ENCODE measurements at places on chromosomes 5 and 9.
A peak's percentile ranks its signal among the peaks of the same experiment; 100 is the strongest.

DNA sequence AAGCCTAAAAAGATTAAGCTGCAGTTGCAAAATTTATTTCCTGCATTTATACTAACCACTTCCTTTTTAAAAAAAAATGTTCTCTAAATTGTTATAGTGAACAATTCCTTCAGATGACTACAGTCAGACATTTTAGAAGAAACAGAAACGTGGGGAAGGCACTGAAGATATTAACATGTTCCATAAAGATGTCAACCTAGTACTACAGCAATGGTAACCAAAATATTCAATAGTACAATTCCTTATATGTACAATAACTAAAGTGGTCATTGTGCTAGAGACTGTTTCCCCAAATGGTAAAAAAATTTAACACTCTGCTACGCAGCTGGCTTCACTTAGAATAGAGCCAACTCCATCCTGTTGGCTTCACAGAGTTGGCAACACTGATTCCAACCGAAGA is 97.7 kb downstream of the FNBP1 start:
- DNase-seq, result no peak

DNA sequence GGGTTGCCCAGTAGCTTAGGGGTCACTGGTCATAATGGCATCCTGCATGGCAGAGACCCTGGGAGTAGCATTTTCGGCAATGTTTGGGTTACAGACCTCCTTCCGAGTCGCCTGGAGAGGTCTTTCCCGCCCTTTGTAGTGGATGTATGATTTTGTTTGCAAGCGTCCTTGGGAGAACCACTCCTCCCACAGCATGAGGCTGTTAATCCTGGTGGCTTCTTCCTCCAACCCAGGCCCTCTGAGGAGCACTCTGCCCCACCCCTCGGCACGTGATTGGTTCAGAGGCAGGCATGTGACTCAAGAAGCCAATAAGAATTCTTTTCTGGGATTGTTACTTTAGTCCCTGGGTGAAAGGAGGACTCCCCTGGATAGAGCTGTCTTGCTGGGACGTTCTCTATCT is 30.2 kb upstream of the GRHPR start:
- DNase-seq, result no peak

DNA sequence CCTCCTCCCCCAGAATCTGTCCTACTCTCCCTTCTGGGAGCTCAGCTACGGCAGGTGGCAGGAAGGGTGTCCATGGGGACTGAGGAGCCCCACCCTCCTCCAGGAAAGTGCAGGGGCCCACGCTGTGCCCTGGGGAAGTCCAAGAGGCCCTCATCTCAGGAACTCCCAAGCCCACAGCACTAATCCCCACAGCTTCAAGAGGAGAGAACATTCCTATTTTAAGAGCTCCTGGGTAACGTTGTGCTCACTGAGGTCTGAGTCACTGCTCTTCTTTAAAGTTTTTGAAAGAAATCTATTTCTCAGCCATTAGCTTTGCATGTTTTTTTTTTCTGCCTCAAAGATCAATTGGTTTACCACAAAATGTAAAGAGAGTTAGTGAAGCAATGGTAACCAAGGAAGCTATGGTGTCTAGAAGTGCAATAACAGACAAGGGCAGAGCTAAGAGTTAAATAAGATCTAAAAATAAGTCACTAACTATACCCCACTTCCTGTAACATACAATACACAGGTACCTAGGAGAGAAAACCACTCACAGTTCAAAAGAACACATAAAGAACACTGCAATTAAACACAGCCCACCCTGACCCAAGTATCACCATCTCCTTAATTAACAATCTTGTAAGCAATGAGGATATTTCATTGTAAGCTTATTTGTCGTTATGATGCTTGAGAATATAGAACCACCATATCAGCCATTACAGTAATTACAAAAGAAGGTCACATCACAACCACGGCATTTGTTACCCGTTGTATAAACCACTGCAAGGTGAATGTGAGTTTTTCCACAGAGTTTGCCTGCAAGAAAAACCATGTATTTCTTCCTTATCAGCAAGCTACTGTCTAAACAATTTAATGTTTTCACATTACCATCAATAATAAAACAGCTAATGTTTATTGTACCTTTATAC is 382.3 kb upstream of the SLC30A5 start:
- DNase-seq, result no peak

- DNase-seq, result no peak
Observed at GRCh38 chr5:139814191-139814601, 18.6 kb downstream of the PSD2 start.

- DNase-seq, result no peak
Observed at GRCh38 chr9:95570646-95571045, 53.9 kb upstream of the PTCH1 start.

GRCh38 chr5:170678811-170679210 is 104.7 kb upstream of the GABRP start:
- no peak for DNase-seq

DNA sequence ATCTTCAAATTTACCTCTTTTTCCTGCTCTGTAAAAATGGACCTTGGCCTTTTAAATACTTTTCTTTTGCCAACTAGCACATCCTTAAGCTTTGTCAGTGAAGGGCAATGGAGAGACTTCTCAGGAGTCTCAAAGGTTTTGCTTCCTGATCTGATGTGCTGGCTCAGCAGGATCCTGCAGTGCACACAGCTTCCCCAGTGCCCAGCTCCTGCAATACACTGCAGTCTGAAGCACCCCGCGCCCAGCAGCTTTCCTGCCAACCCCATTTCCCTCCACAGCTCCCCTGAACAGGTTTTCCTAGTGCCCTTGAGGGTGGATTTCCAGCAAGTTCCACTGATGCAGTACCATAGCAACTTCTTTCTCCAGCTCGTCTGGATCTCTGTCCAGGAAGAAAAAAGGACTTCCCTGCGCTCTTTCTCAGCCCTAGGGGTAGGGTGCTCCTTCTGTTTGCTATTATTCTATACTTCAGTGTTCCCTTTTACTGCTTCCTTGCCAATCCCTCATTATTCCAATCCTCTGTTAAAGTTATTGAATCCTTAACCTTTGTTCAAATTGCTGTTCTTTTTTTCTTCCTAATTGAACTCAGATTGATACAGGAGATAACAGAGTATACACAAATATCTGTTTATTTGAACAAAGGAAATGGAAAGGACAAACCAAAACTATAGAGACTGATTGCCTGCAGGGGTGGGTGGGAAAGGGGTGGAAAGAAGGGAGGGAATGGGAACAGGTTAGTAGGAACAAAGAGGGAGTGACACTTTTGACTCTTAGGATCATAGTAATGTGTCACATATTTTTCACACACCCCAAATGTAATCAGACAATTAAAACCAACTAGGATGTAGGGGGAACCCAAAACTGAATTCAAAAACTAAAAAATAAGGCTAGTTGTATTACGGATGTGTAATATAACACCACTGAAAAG is 8.5 kb downstream of the SNAPC3 start:
- peak; percentile 14 for DNase-seq

GRCh38 chr5:92909602-92909962 is 671.4 kb downstream of the NR2F1-AS1 start:
- peak; percentile 6 for DNase-seq

DNA sequence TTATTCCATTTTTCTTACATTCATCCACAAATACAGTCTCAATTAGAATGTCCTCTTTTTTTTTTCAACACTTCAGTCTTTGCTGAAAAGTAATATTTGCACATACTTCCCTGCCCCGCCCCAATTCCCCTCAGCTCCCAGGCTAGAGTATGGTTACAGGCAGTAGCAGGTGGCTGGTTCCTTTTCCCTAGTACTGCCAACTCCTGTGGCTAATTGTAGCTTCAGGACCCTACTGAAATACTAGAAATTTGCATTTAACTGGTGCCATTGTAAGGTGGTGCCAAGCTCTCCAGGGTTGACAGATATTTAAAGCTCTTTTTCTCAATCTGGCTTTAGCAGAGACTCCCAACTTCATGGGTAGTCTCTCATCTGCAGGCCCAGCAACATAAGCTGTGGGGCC is 80.3 kb downstream of the FAM81B start:
- DNase-seq, result no peak

DNA sequence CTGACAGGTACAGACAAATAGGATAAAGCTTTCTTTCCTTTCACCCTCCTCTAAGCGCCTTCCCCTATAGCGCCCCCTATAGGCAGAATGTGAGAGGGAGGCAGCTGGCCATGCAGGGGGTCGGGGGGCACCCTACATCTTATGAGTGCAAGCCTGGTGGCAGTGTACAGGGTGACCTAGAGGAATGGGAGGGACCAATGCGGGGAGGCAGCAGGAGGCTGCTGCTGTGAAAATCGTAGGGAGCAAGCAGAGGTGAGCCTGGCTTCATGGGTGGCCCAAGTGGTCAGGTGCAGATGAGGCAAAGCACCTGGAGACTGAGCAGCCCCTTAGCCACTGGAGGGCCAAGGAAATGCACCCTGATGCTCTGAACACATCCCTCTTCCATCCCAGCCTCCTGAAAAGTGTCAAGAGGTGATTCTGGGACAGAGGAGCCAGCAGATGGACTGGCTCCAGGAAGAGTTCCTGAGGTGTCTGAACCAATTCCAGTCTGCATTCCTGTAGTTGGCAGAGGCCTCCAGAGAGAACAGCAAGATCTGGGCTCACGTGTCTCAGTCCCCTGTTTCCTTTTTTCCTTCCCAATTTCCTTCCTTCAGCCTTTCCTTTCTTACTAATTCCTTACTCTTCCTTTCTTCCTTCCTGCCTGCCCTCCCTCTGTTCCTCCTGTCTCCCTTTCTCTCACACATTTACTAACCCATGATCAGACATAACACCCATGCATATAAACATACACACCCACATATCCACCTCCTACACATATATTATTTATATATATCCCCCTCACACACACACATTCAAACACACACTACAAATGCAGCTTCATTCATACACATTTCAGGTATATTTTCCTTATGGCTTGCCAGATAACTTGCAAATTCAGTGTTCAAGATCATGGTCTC is 32.8 kb upstream of the GALNT10 start:
- no peak for DNase-seq

- no peak for DNase-seq
Observed at GRCh38 chr5:567664-568060, 43.4 kb upstream of the SLC9A3 start.

DNA sequence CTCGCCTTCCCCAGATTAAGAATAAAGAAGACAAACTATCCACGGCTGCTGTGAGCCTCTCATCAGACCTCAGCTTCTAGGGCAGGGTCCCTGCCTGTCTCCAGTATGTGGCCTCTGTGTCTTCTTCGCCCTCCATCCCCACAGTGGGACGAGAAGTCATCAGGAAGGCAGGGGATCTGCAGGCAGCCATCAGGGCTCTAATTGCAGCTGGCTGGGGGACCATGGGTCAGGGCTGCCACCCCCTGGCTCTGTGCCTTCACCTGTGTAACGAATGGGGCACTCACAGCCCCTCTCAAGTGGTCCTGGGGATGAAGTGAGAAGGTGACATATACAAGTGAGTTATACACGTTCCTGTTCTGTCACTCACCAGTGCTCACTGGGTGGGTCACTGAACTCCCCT is 139.8 kb downstream of the KCNIP1 start:
- DNase-seq, result no peak

DNA sequence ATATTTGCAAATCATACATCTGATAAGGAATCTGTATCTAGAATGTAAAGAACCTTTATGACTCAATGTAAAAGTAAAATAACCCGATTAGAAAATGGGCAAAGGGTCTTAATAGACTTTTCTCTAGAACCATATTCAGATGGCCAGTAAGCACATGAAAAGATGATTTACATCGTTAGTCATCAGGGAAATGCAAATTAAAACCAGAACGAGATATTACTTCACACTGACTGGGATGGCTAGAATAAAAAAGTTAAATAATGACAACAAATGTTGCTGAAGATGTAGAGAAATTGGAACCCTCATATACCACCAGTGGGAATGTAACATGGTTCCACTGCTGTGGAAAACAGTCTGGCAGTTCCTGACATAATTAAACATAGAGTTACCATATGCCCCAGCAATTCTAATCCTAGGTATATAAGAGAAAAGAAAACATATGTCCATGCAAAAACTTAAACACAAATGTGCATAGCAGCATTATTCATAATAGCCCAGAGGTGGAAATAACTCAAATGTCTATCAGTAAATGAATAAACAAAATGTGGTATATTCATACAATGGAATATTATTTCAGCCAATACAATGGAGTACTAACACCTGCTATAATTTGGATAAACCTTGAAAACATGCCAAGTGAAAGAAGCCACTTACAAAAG is 100.4 kb upstream of the MAMDC2 start:
- peak; percentile 16 for DNase-seq

Data from NCI-H526 (cell line).